Upper lobe of left lung (tissue), 6 donors: ENCODE measurements at places on chromosomes 1 and 21. TPM values are rescaled to one million over a fixed set of nuclear protein-coding genes. Genes with fewer than 3 reads are reported as not detected.

DNA sequence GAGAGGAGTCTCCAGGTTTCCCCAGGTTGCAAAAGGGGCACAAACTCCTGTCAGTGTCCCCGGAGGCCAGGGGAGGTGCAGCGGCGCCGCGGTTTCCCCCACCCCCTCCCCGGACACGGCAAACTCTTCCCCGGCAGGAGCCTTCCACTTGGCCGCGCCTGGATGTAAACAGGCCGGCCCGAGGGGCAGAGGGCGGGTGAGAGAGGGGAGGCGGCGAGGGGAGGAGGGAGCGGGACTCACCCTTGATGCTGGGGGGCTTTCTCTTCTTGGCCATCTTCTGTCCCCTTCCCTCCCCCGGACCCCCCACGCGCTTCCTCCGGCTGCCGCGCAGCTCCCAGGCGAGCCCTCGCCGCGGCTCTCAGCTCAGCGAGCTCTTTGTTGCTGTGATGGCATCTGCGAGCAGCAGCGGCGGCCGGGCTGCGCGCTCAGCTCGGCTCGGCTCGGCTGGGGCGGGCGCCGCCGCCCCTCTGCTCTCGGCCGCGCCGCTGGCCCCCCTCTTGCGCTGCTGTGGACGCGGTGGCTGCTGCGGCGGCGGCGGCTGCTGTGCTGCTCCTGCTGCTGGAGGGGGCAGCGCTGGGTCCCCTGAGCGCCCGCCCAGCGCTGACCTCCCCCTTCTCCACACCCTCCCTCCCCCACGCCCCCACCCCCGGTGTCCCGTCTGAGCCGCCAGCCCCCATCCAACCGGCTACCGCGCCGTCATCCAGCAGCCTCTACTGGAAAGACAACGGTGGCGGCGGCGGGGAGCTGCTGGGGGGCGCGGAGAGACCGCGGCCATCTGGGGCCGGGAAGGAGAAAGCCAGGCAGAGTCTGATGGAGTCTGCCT is 4.9 kb upstream of the SLC44A5 start:
- DNase-seq = no peak

DNA sequence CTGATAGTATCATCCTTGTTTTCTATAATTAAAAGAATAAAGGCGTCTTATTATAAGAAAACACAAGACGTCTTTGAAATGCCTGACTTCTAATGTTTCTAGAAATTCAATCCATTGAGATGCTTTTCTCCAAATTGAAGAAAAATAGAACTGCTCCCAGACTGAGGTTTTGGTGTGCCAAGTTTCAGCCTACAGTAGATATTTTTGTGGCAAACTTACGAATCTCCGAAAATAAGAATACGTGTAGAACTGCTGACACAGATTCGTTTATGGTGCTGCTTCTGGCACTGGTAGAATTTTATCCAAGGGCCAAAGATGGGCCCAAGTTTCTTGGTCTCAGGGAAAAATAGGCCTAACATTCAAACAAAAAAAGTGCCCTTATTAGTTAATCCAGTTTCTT is 554.5 kb upstream of the NR5A2 start:
- DNase-seq = no peak

Gene KIAA1614
- 6.3 TPM for total RNA-seq

- DNase-seq = no peak
These were observed 49.7 kb downstream of the PROX1 start for GRCh38 chr1:214037468-214037867.

Gene CFAP57
- total RNA-seq = 3.3 TPM

- DNase-seq = no peak
These were observed 28.7 kb upstream of the GNG12 start for GRCh38 chr1:67861856-67862516.
